ENCODE measurements at places on chromosomes 7 and 10.

DNA sequence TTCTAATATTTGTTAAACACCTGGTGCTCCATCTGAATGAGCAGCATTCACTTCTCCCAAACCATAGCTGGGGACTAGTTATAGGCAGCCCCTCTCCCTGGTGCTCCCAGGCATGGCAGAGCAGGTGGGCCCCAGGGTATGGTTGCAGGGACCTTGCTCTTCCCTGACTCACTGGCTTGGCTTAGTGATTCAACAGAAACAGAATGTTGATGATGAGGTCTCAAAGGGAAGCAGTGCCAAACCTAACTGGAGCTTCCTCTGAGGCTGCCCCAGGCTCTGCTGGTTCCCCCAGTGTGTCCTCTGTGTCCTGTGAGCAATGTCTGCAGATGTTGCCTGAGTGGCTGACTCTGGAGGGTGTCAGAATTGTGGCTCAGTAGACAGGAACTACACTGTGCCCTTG is 3.7 kb downstream of the GPR26 start:
- DNase-seq, result no peak

- no peak for DNase-seq
Observed at GRCh38 chr7:452226-452751, 67.4 kb downstream of the PDGFA start.

DNA sequence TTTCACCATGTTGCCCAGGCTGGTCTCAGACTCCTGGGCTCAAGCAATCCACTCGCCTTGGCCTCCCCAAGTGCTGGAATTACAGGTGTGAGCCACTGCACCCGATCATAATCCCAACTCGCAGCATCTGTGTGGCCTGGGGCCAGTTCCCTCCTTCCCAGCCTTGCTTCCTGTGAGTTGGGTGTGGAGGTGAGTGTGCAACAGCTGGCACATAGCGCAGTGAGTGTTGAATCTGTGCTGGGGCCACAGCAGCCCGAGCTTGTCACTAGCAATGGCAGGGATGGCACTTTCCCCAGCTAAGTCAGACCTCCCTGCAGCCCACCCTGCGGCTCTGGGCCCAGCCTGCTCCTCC is 12.2 kb downstream of the TMEM184A start:
- peak; percentile 34 for DNase-seq

DNA sequence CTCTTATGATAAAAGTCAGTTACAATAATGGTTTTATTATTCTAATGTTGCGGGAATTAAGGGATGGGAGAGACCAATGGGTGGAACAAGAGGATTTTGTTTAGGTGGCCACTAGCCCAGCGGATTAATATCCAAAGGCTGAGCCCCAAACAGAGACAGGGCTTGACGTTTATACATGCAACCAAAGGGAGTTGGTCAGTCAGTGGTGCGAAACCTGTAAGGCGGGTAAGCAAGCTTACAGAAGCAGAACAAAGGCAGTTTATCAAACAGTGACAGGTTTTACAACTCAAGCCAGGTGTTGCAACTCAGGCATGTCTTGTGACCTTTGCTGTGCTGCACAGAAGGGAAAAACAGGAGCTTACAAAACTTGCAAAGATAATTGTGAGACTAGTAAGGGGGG is 622.9 kb upstream of the MBL2 start:
- peak; percentile 8 for DNase-seq

- peak; percentile 14 for DNase-seq
Observed at GRCh38 chr10:69248117-69248730, 28.1 kb downstream of the HKDC1 start.

DNA sequence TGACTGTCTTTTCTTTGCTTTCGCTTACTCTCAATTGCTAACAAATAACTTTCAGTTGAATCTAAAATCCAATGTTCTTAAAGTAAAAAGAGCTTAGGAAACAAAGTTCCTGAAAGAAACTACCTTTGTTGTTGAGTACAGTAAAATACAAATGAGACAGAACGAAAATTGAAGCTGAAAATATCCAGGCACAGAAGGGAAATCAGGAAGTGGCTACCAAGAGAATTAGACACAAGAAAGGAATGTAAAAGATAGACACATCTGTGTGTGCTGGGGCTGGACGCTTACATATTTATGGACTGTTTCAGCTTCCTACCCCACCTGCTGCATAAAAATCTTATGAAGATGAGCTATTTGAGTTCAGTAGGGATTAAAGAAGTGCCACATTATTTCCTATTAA is 161.7 kb upstream of the PLXDC2 start:
- DNase-seq, result no peak

GRCh38 chr10:117260084-117260483 is 19.2 kb downstream of the SLC18A2 start:
- DNase-seq, result peak; percentile 26

GRCh38 chr10:36688717-36689116 is 436.7 kb upstream of the ANKRD30A start:
- no peak for DNase-seq

- no peak for DNase-seq
Observed at GRCh38 chr7:128396357-128396756, 13.4 kb downstream of the IMPDH1 start.

DNA sequence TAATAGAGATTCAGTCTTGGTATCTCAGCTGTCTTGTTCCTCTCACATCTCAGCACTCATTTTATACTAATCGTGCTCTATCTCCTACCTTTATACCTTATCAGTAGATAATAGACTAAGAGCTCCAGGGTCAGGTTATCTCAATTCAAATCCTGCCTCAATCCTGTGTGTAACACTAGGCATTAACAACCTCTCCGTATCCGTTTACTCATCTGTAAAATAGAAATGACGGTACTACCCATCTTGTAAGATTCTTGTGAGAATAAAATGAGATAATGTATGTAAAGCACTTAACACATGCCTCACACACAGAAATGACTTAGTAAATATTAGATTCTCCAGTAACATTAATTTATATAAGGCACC is 622 bp upstream of the P4HA1 start:
- no peak for DNase-seq

GRCh38 chr7:32177232-32177631 is 107.0 kb upstream of the PDE1C start:
- DNase-seq, result no peak

- no peak for DNase-seq
Observed at GRCh38 chr7:148684289-148684830, 14.3 kb upstream of the CUL1 start.

GRCh38 chr7:19352305-19352695 is 207.1 kb upstream of the FERD3L start:
- DNase-seq, result no peak

DNA sequence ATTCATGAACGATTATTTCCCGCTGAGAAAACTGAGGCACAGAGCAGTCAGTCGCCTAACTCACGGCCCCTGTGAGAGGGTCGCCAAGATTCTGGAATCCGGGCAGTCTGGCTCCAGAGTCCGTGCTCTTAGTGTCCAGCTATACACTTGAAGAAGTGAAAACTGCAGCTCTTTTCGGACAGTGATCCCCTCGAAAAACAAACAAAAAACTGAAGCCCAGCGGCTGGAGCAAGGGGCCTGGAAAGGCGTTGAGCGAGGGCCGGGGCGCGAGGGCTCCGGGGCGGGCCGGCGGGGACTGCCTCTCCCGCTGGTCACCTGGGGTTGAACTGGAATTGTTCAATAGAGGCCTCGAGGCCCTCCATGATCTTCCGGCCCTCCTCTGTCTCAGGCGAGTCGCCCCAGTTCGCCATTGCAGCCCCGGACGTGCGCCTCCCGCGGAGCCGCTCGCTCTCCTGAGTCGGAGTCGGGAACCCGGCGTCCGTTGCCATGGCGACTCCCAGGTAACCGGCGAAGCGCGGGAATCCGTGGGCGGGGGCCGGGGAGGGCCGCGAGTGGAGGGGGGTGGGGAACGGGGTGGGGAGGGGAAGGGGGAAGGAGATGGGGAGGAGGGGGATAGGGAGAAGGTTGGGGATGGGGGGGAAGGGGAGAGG is 881 bp downstream of the C10orf67 start:
- peak; percentile 59 for DNase-seq

GRCh38 chr7:12090757-12091221 is 120.3 kb upstream of the TMEM106B start:
- DNase-seq, result no peak

DNA sequence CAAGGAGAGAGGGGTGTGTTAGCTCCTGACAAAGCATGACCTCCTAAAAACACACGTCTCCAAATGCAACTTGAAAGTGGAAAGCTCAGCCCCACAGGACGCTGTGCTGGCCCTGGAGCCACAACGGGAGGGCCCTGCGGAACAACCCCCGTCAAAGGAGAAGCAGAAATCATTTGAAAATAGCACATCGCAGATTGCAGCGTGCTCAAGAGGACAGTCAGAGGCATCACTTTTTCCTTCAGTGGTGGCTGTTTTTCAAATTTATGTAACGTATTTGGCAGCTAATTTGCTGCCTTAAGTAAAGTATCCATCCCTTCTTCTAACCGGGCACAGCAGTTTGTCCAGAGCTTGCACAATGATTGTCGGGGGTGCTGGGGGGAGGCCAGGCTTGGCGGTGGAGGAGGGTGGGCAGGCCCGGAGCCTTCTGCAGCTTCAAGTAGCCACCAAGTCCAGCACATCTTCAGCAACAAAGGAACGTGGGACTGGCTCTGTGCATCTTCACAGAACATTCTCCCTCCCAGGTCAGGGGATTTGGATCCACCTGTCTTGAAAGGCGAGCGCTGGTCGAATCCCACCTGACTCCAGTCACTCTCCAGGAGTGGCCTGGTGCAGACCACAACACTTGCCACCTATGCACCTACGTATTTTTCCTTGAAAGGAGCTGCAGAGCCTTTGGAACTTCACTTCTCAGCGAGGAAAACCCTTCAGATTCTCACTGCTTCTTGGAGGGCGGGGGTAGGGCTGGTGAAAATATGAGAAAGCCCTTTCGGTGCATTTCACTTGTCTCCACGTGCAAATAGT is 346.3 kb downstream of the DNAJB6 start:
- DNase-seq, result no peak

GRCh38 chr10:51800121-51800520 is 100.7 kb upstream of the CSTF2T start:
- DNase-seq, result no peak

- peak; percentile 21 for DNase-seq
Observed at GRCh38 chr7:106053109-106053508, 59.0 kb downstream of the SYPL1 start.

DNA sequence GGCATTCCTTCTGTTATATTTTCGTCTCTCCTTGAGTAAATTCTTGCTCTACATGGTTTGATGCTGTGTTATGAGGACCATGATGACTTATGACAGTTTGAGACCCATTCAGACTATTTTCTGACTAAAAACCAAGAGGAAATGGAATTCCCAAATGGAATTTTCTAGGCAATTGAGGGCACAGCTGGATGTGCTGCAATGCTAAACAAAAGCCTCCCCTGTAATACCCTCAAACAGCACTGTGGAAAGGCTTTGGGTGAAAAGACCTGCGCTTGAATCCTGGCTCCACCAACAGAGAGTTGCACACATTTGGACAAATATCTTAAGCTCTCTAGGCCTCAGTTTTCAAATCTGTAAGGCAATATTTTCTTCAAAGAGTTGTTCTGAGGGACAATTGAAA is 129.1 kb downstream of the PRKG1 start:
- no peak for DNase-seq

GRCh38 chr10:27525819-27526218 is 21.7 kb downstream of the RAB18 start:
- DNase-seq, result no peak

DNA sequence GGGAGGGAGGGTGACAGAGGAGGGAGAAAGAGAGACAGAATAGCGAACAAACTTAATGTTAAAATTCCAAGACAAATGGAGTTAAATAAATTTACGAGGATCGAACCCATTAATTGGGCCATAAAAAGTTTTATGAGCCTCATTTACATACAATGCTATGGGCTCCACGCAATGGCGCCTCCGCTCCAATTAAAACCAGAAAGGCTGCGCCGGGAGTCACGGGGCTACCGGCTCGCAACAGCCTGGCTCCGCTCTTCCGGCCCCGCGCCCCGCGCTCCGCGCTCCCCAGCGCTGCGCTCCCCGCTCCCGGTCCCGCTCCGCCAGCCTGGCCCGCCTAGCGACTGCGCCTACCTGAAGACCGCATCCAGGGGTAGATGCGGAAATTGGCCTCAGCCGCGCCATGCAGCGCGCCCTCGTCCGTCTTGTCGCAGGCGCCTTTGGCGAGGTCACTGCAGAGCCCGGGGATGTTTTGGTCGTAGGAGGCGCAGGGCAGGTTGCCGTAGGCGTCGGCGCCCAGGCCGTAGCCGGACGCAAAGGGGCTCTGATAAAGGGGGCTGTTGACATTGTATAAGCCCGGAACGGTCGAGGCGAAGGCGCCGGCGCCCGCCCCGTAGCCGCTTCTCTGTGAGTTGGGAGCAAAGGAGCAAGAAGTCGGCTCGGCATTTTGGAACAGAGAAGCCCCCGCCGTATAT is 513 bp downstream of the HOXA7 start:
- no peak for DNase-seq

GRCh38 chr10:3871424-3871996 is 86.5 kb upstream of the KLF6 start:
- no peak for DNase-seq

- DNase-seq, result no peak
Observed at GRCh38 chr7:73700069-73700423, 16.6 kb downstream of the BUD23 start.

GRCh38 chr7:101167645-101168411 is 2.5 kb upstream of the VGF start:
- no peak for DNase-seq
